ENCODE measurements at places on chromosomes 6 and 20. TPM values are rescaled to one million over a fixed set of nuclear protein-coding genes. Genes with fewer than 3 reads are reported as not detected.

The MROH8 gene
- total RNA-seq: 0.74 TPM

- no peak for DNase-seq
Measured at GRCh38 chr20:49750611-49751396, 37.1 kb upstream of the B4GALT5 start.

DNA sequence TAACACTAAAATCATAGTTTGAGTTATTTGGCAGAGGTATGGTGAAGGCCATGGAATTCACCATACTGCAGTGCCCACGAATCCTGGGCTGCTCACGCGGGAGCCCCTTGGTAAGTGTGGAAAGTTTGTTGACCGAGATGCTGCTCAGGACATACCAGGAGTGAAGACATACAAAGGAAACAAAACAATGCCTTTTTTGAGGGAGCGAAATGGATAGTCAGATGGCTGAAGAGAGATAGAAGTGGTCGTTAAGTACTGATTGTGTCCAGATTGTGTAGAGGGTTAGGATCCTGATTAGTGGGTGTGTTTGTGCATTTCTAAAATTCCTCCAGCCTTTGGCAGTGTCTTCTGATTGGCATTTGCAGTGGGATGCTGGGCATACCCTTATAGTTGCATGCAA, 83.0 kb downstream of the SOBP start:
- no peak for DNase-seq

The TPX2 gene
- total RNA-seq: 16.5 TPM

DNA sequence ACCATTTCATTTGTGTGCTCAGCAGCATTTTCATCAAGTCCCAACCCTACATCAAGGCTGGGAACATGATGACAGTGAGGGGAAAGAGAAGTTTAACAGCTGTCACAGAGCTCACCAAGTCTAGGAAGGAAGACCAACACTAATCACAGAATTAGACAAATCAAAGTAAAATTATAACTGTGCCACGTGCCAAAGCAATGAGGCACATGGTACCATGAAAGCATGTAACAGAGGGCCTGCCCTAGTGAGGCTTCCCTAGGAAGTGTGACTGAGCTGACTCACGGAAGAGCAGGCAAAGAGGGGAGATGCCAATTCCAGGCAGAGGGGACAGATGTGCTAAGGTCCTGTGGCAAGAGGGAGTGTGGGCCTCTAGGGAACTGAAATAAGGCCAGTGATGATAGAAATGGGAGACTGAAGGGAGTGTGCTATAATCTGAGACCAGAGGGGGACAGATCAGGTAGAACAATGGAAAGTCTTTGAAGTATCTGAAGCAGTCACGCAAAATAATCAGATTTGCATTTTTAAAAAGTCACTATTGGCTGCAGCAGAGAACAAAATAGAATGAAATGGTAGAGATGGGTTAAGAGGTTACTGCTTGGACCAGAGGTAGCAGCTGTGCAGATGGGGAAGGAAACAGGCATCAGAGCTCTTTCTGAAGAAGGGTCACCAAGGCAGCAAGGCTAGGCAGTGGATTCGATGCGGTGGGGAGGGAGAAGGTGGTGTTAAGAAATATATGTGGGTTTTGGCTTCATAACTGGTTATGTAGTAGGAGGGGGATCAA, 86.8 kb downstream of the GPR6 start:
- no peak for DNase-seq

The SUMO4 gene
- 1.3 TPM for total RNA-seq

DNA sequence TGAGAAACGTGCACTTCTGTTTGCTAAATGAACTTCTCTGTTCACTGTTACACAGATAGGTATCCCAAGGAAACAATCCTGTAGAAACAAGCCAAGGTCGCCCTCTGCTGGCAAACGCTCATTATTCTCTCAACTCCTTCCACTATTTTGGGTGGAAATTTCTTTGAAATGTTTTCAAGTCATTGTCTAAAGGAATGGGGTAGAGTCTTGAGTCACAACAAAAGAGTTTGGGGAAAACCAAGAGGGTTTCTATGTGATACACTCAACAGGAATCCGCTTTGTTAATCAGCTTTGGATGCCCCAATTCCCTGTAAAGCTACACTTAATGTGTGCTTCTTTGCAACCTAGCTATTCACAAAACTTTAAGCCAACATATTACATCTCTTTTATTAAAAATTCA, 4.6 kb upstream of the RAE1 start:
- DNase-seq: peak; percentile 80

The TFAP2C gene
- not detected for total RNA-seq

The AKAP12 gene
- total RNA-seq: 699 TPM

DNA sequence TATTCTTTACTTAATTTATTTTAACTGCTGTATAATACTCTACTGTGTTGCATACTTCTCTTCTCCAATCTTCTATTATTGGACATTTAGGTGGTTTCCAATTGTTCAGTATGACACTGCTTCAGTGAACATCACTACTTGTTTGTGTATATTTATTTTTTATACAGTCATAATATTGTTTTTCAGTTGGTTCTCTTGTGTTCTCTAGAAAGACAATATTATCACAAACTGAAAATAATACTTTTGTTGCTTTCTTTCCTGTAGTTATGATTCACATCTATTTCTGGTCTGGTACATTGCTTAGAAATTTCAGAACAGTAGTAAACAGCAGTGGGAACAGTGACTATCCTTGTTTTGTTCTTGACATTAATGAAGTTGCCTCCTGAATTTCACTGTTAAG, 62.8 kb upstream of the GTSF1L start:
- DNase-seq: peak; percentile 3

DNA sequence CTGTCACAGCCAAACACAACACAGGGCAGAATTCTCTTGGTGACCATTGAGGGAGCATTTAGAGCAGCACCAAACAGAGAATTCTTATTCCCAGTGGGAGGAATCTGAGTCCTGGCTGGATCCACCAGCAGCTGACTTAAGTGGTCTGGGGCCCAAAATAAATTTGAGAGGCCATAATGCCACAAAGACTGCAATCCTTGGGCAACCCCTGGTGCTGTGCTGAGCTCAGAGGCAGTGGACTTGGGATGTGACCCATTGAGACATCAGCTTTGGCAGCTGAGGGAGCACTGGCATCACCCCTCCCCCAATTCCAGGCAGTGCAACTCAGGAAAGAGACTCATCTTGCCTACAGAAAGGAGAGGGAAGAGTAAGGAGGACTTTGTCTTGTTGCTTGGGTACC, 48.6 kb upstream of the THBS2 start:
- DNase-seq: no peak

The TRIM40 gene
- not detected for total RNA-seq

DNA sequence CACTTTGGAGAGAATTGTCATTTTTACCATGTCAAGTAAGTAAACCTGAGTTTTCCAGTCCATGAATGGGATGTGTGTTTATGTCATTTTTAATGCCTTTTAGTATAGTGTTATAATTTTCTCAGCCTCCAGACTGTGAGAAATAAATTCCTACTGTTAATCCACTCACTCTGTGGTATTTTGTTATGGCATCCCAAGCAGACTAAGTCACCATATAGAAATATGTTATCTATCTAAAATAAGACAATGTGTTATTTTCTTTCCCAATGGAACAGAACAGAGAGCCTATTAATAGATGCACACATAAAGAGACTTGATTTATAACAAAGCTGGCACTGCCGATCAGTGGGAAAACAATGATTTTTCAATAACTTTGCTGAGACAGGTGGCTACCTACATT, 70.2 kb upstream of the SLC4A11 start:
- no peak for DNase-seq

DNA sequence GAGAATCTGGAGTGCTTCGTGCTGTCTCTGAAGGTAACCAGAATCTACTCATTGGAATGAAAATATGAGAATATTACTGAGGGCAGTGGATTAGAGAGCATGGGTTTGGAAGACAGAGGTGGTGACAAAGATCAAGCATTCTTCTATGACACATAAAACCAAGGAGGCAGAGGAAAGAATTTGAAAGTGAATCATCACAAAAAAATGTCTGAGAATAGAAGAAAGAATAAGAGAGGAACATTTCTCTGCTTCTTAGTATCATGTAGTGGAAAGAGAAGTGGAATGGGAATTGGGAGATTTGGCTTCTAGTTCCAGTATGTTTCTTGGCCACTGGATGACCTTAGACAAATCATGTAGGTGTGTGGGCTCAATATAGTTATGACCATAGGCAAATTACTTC, 474.0 kb downstream of the TFAP2B start:
- no peak for DNase-seq

The PDE7B gene
- total RNA-seq: 58.5 TPM

- no peak for DNase-seq
Measured at GRCh38 chr6:33419580-33420490, at the start of gene SYNGAP1. TSS of gene SYNGAP1 (plus strand) at chr6:33420065. CDS start at chr6:33420265, 200 bp downstream.

- peak; percentile 11 for DNase-seq
Measured at GRCh38 chr20:32585011-32585585, at the start of gene NOL4L. TSS of gene NOL4L (minus strand) at chr20:32585333. CDS start at chr20:32584890, 443 bp downstream.

- DNase-seq: peak; percentile 75
Measured at GRCh38 chr6:26401987-26402658, at the start of gene BTN3A1. TSS of gene BTN3A1 (plus strand) at chr6:26402275. CDS start at chr6:26405564, 3,289 bp downstream.

- peak; percentile 55 for DNase-seq
Measured at GRCh38 chr6:119350202-119350951, 816 bp upstream of the MAN1A1 start.

DNA sequence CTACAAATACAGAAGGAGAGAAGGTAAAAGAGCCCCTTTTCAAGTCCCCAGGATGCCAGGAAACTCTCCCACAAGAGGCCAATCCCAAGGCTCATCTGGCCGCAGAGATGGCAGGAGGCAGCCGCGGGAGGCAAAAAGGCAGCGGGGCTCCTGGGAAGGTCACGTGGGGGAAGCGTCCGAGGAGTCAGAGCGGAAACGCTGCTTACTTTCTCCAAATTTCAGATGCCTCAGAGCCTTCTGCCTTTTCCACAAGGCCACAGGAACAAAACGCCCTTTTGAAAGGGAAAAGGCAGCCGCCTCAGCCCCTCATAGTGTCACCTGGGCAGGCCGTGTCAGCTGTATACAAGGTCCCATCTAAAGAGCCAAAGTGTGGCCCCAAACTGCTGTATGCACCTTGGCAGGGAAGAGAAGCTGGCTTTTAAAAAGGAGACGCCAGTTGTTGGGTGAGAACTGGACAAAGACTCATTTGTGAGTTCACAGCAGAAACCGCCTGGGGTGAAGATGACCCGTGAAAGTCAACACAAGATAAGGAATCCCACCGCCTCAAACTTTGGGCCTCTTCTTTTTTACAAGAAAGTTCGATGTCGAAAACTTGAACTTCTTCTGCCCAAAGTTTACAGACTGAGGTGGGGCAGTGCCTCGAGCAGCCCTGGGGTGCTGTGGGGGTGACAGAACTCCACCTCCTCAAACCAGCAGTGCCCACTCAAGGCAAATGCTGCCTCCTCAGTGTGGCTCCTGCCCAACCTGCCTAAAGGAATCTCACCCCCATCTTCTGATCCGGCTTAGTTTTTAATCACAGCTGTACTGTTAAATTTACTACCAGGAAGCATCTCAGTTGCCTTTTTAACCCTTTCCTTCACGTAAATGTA, 45.4 kb downstream of the EZR start:
- DNase-seq: no peak

DNA sequence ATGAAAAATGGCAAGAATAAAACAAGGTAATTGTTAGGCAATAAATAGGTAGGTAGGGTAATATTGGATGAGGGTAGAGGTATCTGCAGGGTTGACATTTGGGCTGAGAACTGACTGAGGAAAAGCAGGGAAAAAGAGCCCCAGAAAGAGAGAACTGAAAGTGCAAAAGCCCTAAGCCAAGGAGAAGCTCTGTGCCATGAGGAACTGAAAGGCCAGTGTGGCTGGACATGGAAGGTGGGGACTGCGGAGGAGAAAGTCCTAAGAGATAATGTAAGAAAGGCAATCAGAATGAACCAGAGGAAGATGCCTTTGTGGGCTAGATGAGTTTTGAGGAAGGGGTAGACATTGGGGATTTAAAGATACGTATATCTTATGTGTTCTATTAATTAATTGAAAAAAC, 9.9 kb upstream of the HIVEP2 start:
- no peak for DNase-seq

GRCh38 chr6:156928126-156928525, 150.9 kb downstream of the ARID1B start:
- no peak for DNase-seq

DNA sequence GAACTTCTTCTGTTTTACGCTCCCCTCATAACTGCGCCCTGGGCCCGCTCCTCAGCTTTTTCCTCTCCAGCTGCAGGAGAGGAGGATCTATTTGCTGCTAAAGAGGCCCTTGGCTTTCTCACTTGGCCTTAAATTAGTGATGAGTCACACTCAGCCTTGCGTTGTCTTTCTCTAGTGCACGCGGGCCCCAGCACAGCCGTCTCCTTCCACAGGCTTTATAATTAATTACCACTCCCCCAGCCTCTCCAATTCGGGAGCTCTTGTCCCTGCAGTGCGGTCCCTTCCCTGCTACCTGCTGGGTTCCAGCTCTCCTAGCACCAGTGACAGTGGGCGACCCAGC, 25.2 kb downstream of the PACSIN1 start:
- no peak for DNase-seq

- DNase-seq: no peak
Measured at GRCh38 chr6:1075444-1075843, 236.5 kb upstream of the FOXQ1 start.

GRCh38 chr20:2301164-2301622, 5.4 kb downstream of the TGM3 start:
- DNase-seq: peak; percentile 16

DNA sequence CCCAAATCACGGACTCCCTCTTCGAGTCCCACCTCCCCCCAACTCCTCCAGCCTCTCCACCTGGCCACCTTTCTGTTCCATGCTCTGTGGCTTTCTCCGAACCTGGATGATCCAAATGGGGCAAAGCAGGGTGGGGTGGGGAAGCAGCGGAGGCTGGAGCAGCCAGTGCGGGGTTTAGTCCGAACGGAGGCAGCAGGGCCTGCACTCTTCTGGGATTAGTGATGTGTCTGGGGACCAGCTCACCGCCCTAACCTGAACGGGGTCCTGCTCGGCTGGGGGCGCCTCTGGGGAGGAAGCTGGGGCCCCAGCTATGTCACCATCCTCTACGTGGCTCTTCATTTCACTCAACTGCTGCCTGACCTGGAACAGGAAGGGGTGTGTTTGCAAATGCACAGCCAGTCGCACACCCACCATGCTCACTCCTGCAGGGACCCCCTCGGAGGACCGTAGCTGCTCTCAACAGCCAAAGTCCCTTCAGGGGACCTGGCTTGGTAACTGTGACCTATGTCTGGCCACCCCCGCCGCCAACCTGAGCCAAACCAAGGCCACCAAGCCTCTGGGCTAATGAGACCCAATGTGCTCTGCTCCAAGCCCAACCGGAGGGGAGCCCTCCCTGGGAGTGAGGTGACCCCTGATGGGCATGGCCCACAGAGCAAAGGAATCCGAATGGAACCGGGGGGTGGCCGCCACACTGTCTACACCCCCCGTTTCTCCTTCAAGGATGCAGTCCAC, 46.8 kb downstream of the DSTN start:
- DNase-seq: no peak

Measured in dermis blood vessel endothelial cell (primary cell).